ENCODE measurements at places on chromosomes 2 and 18.

GRCh38 chr2:188974164-188974563, at the start of gene COL3A1:
Gene COL3A1 (plus strand): TSS chr2:188974373. CDS start chr2:188974490, 117 bp downstream.
- DNase-seq: peak; percentile 32

GRCh38 chr2:183455056-183455455, 330.8 kb downstream of the NUP35 start:
- no peak for DNase-seq

DNA sequence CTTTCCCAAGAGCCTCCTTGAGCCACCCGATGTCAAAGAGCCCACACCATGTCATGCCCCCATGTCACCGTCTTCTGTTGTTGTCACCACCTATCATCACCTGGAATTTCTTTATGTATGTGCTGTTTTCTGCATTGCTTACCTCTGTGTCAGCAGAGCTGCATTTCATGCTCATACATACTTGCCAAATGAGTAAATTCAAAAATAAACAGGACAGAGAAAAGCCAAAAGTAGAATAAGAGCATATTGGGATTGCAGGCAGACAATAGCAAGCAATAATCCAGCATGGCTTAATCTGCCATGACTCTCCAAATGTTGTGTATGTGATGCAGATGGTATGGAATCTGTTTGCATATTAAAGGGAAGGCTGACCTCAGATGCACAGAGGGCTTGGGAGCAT, 15.3 kb upstream of the RGPD4 start:
- no peak for DNase-seq

DNA sequence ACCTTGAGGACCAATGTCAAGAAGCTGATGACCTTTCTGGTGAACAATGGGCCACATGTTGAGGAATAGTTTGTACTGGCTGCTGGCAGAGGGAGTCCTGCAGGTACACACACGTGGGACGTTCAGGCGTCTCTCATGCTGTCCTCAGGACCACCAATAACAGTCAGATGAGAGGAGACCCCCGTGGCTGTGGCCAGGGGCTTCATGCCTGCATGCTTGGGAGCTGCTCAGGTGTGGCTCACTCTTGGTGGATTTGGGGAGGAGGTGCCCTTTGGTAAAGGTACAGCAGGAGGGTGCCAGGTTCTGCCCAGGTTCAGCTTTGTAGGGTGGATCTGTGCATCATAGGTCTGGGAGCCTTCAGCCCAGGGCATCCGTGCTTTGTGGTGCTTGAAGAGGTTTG, 62.9 kb upstream of the PXDN start:
- no peak for DNase-seq

GRCh38 chr18:11106894-11107293, 42.5 kb downstream of the PIEZO2 start:
- no peak for DNase-seq

DNA sequence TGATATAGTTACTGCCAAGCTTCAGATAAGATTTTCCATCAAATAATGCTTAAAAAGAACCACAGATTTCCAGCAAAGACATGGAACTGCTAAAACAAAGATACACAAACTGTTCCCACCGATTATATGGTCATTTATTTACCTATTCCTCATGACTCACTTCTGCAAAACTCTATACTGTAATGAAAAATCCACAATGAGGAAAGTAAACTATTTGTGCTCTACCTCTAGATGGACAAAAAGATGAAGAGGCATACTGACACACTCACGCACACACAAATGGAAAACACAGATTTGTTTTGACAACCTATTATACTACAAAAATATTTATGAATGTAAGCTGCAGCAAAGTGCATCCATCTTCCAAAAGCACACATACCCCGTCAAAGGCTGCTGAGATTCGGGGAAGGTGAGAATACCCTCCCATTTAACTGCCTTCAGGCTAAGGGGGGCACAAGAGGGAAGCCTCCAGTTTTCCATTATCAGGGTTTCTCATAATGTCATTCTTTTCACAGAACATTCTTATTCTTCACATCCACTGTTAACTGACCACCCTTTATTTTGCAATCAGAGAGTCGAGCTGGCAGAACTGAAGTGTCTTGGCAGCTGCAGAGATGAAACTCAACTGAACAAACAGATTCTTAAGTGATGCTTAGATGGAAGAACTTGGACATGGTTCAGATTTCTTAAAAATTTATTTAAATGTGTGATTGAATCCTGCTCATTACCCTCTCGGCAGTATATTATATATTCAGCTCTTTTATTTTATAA, 115.9 kb upstream of the TANK start:
- DNase-seq: no peak

DNA sequence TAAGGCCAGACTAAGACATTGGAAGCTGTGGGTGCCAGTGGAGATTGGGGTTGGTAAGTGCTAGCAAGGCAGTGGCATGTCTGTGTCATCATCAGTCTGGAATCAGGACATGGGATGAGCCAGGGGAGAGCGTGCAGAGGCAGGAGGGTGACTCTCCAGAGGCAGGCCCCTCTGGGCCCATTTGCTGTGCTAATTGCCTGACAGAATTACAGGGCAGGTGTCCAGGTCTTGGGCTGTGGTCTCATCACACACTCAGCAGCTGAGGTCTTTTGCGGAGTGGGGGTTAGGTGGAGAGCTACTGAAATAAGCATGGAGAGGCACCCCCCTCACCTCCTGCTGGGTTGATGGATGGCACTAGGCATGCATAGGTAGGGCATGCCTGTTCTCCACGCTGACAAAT, 57.4 kb downstream of the CELF4 start:
- no peak for DNase-seq

- DNase-seq: no peak
Observed at GRCh38 chr2:15744820-15745219, 153.2 kb downstream of the DDX1 start.

DNA sequence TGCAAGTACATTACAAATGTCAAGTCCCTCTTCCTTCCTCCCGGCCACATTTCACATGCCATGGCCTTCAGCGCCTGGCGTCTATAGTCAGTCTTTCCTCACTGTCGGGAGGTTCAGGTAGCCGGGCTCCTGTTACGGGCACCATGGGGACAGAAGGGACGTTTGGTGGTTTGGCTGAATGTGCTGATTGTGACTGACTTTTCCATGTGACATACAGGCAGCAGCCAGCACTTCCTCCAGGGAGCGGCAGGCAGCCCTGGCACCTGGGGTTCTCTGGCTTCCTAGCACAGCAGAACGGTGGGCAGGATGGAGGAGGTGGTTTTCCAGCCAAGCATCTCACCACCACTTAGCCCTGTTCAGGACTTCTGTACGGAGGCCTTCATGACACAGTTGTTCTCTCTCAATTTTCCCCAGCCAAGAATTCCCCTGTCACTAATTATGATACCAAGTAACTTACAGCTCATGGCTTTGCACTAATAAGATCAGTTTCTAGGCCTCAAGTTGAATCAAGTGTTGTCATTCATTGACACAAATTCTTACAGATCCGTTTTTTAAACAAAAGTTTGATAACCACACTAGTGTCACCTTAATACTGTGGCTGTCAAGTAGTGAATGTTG, 83.9 kb upstream of the REV1 start:
- no peak for DNase-seq

DNA sequence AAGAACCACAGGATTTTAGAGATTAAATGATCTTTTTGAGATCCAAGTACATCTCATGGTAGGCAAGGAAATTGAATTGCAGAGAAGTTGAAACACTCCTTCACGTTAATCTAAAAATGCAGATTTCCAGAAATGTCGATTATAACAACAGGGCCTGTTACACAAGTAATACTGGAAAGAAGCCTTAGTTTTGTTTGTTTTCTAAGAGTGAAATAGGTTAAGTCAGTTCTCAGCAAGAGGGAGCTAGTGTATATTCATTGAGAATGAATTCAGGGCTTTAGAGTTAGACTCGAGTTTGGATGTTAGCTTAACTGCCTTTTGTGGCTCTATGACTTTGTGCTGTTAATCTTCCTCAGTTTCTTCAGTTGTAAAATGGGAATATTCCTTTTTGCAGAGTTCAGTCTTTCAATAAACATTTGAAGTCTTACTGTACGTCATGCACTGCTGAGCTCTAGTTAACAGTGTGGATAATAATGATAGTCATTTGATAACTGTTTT, 926 bp downstream of the NDUFV2 start:
- DNase-seq: no peak

DNA sequence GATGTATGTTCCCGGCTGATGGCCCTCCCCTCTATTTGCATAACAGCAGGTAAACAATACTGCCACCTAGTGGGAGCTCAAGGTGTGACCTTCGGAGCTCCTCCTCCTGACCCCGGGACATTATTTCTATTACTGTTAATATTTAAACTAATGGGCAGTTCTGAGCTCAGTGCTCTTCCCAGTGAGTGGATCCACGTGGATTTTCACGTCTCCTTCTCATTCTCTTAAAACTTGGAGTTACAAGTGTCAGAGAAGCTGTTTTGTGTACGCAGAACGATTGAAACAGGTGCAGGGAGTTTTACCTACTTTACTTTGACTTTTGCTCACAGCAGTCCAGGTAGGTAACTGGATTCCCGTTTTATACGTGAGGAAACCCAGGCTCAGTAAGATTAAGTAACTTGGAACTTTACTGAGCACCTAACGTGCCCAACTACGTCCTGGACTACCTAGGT, 127.3 kb downstream of the PRKCE start:
- DNase-seq: peak; percentile 70

DNA sequence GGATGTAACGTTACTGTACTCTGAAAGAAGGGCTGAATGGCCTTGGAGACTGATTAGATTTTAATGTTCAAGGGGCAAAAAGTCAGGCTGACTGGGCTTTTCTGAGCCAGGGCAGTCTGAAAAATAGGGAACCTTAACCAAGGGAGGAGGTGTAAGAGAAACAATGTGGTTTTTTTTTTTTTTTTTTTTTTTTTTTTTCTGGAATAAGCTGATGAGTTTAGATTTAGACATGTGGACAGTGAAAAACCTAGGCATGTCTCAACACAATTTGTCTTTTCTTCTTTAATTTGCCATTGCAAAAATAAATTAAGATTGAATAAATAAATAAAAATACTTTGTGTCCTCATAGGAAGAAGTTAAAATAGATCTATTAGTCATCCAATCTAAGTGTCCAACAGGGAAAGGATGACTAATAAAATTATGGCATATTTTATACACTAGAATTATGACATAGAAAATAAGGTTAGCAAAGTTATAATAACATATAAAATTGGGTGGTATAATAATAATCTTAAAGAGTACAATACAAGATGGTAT, 237.6 kb upstream of the TRIB2 start:
- DNase-seq: no peak

DNA sequence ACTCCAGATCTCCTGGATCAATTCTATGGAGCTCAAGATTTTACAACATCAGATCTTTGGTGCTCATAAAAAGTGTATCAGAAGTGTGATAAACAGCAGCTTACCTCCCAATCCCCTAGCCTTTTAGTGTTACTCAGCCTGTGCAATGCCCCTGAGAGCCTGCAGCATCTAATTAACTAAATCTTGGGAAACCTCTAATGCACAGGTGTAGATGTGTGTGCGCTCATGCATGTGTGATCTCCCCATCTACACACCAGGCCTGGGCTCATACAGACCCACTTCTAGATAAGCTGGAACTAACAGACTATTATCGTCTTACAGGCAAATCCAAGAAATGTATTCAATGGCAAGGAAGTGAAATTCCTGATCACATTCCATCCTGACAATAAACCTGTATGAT, 7.5 kb downstream of the SUCLG1 start:
- DNase-seq: no peak

GRCh38 chr2:105262651-105263091, 21.1 kb downstream of the GPR45 start:
- no peak for DNase-seq

- no peak for DNase-seq
Observed at GRCh38 chr2:128525653-128526052, 207.0 kb upstream of the HS6ST1 start.

DNA sequence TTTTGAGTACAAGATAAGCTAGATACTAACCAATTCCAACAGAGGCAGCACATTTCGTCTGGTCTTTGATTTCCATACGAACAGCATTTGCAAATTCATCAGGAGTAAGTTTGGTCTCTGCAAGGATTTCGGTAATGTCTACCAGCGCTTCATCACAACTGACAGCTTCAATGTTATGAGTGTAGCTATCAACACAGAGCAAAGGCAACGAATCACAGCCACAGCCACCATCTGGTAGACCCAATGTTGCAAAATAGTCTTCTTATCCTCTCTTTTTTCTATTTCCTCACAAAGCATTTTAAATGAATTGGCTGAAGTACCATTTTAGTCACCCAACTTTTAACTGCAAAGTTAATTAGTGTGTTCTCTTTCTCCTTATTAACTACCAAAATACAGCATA, 68.3 kb downstream of the REV1 start:
- no peak for DNase-seq

DNA sequence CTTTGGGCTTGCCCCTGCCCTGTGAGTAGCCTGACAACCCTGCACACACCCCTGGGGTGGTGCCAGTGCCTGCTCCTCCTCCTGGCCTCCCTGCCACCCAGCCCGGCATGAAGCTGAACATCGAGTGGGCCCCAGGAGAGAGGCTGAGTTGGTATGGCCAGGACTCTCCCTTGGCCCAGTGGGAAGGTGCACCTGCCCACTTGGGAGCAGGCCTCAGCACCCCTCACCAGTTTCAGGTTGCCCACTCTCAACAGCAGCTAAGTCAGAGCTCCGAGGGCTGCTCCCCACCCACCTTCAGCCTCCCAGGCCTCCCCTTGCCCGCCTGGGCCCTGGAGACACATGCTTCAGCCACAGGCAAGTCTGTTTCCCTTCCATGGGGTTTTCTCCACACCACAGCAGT, 203.1 kb downstream of the KLHL29 start:
- DNase-seq: no peak

DNA sequence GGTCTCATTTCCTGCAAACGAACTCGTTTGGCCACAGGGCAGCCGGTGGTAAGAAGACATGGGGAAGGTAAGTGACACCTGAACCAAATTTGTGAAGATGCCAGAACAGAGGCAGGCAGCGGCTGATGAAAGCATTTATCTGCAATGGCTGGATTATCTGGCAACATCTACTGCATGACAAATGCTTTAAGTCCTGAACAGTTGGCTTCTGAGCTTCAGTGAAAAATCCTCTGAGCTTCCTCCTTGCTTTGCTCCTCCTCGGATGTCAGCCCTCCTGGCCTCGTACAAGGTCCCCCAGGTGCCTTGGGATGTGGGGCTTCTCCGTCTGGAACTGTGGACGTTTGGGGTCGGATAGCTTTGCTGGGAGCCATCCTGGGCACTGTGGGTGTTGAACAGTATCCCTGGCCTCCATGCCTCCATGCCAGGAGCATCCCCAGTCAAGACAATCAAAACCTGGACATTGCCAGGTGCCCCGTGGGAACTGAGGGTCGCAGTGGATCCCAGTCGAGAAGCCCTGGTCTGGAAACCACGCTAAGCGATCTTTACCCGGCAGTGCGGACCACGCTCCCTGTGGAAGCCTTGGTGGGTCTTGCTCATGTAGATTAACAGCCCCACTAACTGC, 49.3 kb downstream of the KCNG2 start:
- no peak for DNase-seq

Data from heart right ventricle (tissue), 16 donors.